ENCODE measurements at places on chromosomes 7 and 10.

- DNase-seq, result peak; percentile 74
Measured at GRCh38 chr7:143381427-143382125, 431 bp downstream of the ZYX start.

DNA sequence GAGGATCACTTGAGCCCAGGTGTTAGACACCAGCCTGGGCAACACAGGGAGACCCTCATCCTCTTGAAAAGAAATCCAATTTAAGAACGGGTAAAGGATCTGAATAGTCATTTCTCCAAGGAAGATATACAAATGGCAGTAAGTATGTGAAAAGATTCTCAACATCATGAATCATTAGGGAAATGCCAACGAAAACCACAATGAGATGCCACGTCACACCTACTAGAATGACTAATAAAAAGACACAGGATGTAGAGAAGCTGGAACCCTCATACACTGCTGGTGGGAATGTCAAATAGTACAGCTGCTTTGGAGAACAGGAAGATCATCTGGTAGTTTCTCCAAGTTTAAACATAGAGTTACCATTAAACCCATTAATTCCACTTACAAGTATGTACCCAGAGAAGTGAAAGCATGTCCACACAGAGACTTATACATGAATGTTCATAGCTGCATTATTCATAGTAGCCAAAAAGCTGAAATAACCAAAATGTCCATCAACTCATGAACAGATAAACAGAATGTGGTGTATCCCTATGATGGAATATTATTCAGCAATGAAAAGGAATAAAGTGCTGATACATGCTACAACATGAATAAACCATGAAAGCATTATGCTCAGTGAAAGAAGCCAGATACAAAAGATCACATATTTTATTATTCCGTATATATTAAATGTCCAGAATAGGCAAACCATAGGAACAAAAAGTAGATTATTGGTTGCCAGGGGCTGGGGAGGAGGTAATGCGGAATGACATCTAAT is 13.1 kb upstream of the ZMIZ2 start:
- peak; percentile 98 for DNase-seq

DNA sequence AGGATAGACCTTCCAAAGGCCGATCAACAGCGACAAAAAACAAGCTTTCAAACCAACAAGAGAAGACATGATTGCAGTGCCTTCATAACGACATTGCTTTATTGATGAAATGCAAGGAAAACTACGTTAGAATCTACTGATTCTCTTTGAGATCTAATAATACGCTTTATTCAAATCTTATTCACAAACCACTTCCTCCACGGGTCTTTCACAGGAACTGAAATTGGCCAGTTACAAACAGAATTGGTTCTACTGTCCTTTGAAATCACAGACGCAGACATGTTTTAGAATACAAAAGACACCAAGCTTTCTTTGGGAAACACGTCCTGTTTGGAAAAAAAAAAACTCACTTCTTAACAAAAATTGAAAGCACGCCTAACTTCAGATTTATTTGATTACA is 74.7 kb upstream of the SEPHS1 start:
- no peak for DNase-seq

DNA sequence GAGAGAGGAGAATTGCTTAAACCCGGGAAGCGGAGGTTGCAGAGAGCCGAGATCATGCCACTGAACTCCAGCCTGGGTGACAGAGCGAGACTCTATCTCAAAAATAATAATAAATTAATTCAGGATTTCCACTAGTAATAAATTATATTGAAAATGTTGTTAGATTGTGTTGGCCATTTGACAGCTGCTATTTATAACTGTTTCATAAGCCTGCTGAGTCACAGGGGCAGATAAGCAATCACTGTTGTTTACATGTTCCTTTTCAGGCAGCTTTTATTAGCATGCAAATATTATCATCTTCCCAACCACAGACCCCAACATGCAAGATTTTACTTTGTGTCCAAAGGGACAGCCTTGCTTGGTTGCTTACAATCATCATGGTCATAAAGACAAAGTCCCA is 49.5 kb upstream of the ZNF138 start:
- DNase-seq, result no peak

- DNase-seq, result peak; percentile 48
Measured at GRCh38 chr10:22894714-22895113, 33.1 kb upstream of the ARMC3 start.

DNA sequence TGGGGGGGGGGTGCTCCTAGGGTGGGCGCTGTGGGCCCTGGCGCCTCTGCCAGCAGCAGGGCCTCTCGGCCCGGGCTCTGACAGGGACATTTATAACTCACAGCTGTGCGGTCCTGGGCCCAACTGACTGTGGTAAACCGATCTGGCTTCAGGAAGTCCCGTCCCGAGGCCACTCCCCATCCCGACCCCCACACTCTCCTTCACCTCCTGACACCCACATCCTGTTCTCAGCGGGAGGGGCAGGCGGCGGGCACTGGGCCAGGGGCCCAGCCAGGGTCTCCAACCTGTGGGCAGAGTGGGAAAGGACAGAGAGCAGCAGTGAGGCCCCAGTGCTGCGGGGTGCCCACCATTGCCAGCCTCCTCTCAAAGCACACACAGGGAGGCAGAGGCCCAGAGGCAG is 69.1 kb downstream of the ZMIZ1 start:
- peak; percentile 49 for DNase-seq

GRCh38 chr7:72925546-72926120 is 738 bp downstream of the POM121 start:
- DNase-seq, result no peak

GRCh38 chr7:94048755-94049154 is 44.6 kb upstream of the BET1 start:
- no peak for DNase-seq

- no peak for DNase-seq
Measured at GRCh38 chr7:34240417-34240816, 335.1 kb downstream of the BMPER start.

DNA sequence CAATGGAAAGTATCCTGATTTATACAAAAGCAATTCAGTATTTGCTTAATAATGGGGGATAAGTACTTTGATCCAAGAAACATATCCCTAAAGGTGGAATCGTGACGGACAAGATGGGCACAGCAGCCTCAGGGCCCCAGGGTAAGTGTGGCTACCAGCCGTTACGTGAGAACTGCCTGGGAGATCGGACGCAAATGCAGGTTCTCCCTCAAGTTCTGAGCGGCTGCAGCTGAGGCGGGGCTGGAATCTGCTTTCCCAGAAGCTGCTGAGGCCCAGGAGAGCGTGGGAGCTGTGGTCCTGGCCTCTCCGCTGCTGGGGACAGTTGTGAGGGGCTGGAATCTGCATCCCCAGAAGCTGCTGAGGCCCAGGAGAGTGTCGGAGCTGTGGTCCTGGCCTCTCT is 13.5 kb downstream of the FOXL3 start:
- DNase-seq, result no peak

DNA sequence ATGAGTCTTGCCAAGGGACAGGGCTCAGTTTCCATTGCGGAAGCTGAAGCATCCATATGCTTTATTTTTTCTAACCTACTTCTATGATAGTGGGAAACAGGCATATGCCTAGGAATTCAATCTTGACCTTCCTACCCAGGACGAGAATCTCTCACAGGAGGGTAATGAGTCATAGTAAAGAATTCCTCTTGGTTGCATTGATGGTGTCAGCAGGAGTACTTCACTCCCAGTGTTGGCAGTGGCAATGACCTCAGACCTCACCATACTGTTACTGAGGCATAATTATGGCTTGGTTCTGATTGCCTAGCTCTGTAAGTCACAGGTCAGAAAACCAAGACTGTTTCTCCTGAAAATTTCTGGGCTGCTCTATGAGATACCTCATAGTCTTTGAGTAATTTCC is 552.9 kb downstream of the ARL4A start:
- DNase-seq, result peak; percentile 73

GRCh38 chr10:5043716-5044115 is 40.1 kb upstream of the AKR1C2 start:
- no peak for DNase-seq

DNA sequence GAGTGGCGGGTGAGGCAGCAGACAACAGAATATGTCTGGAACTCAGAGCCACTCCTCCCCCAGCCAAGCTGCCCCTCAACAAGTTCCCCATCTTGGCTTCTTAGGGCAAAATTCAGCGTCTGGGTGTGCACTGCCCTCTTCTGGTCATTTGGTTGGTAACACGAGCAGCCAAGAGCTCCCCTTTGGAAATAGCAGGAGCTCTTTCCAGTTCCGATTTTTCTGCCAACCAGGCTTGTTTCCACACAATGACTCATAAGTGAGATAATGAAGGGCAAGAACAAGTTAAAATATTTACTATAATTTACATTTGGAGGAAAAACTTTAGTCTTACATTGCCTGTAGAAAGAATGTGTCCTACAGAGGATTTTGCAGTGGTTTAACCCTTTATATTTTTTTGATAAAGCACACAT is 70.5 kb downstream of the ADCYAP1R1 start:
- peak; percentile 80 for DNase-seq

- no peak for DNase-seq
Measured at GRCh38 chr10:127979045-127979444, 72.1 kb downstream of the PTPRE start.
